ENCODE measurements at places on chromosomes 11 and 22.

GRCh38 chr22:50175921-50176849 is 5.7 kb downstream of the PANX2 start:
- DNase-seq: no peak

GRCh38 chr11:132999516-132999915 is 532.8 kb downstream of the OPCML start:
- no peak for DNase-seq

DNA sequence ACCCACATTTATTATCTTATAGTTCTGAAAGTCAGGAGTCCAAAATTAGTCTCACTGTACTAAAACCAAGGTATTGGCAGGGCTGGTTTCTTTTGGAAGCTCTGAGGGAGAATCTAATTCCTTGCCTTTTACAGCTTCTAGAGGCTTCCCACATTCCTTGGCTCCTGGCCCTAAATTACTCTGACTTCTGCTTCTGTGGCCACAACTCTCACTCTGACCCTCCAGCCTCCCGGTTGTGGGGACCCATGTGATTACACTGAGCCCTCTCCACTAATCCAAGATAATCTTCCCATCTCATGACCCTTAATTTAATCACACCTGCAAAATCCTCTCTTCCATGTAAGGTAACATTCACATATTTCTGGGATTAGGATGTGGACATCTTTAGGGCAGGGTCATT is 110.9 kb downstream of the ARL14EP start:
- no peak for DNase-seq

DNA sequence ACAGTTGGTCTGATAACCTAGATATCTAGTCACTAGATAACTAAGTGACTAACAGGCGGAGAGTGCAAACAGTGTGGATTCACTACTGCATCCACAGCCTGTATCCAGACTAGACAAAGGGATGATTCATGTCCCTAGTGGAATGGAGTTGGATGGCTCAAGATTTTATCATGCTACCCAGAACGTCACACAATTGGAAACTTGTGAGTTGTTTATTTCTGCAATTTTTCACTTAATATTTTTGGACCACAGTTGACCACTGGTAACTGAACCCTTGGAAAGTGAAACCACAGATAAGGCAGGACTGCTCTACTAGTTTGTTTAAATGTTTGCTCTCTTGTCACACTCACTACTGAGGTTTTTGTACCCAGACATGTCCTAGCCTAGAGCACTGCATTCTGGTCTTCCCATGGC is 76.0 kb downstream of the UBASH3B start:
- DNase-seq: no peak

DNA sequence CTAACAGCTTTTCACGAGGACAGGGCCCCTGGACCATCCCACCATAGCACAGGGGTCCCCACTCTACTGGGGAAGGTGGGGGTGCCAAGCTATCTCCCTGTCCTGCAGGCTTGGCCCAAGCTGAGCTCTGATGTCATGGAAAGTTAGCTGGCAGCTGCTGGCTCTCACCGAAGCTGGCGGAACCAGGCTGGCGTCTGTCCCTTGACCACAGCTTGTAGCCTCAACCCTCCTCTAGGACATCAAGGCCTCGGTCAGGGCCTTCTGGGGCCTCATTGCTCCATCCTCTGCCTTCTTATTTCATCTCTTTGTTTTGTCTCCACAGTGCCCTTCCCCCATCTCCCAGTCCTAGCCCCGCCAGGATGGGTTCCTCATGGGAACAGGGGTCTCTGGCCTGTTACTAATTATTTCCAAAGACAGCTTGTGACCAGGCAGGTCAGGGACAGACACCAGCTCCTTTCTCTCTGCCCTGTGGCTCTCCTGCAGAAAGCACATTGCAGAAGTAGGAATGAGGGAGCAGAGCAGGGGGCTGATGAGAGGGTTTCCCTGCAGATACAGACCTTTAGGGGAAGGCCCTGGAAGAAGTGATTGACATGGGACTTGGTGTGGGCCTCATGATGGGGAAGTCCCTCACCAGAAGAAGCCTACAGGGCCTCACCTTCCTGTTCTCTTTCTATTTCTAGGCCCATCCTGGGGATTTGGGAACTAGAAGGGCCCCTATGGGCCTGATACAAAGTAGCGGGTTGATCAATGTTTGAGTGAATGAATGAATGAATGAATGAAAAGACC is 97.5 kb upstream of the ALX4 start:
- no peak for DNase-seq

GRCh38 chr22:47047321-47048122 is 285.1 kb downstream of the TBC1D22A start:
- DNase-seq: no peak

GRCh38 chr11:83056204-83056603 is 15.5 kb downstream of the RAB30 start:
- DNase-seq: no peak

GRCh38 chr22:17229991-17230630 is 10.9 kb upstream of the ADA2 start:
- no peak for DNase-seq

DNA sequence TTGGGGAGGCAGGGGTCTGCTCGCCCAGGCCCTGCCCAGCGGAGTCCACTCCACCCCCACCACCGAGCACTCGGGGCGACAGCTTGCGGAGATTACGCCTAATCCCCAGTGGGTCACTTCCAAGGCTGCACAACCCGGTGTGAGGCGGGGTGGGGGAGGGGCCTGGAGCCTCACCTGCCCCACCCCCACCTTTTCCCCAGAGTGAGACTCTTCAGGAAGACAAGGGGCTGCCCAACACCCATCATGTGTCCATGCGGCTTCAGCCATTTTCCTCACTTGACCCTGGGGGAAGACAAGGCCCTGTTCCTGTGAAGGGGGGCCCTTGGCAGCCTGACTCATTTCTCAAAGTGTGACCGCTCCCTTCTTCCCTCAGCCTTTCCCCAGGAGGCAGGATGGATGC is 12.5 kb downstream of the SYNGR1 start:
- no peak for DNase-seq

- DNase-seq: no peak
Observed at GRCh38 chr11:118168751-118169150, 7.7 kb downstream of the SCN2B start.

DNA sequence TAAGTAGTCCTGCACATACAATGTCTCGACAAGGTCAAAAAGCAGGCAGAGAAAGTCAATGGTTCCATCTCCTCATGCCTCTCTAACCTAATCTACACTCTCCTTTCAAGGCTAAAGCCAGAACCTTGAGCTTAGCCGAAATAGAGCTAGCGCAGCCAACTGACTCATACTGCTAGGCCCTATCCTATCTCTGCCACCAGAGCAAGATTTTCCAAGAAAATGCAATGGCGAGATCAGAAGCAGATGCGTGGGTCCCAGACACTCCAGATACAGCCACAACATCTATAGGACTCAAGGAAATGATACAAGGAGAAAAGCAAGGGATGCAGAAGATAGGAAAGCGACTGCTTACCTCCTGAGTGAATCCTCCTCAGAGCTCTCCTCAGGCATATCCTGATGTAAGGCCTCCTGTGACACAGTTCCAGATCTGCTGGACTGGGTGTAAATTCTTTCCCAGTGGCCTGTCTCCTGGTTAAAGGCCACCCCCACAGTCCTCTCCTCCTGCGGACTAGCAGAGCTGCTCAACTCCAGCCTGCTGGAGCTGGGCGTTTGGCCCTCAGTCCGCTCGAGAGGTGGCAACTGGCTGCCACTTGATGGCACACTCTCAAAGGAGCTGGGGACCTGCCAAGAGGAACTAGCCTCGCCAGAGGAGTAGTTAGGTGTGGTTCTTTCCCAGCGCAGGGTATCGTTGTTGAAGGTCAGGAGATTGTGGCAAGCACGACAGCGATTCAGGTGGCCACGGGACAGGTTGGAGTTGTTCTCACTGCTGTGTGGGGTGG is 52.0 kb downstream of the AMBRA1 start:
- no peak for DNase-seq

- DNase-seq: no peak
Observed at GRCh38 chr11:3896644-3897043, 41.2 kb downstream of the STIM1 start.

DNA sequence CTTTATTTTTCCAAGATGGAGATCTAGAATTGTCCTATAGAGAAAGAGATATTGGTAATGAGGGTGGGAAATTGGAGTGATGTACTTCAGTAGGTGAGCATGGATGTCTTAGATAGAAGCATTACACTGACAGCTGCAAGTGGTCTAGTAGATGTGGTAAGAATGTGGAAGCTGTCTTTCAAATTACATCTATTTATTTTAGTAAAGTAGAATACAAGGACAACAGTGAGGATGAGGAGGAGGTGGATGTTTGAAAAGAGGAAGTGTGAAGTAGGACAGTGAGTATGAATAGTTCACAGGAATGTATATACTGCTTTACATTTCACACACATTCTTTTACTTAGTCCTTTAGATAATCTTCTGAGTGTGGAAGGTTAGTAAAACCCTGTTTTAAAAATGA is 64.2 kb downstream of the HIPK3 start:
- no peak for DNase-seq

DNA sequence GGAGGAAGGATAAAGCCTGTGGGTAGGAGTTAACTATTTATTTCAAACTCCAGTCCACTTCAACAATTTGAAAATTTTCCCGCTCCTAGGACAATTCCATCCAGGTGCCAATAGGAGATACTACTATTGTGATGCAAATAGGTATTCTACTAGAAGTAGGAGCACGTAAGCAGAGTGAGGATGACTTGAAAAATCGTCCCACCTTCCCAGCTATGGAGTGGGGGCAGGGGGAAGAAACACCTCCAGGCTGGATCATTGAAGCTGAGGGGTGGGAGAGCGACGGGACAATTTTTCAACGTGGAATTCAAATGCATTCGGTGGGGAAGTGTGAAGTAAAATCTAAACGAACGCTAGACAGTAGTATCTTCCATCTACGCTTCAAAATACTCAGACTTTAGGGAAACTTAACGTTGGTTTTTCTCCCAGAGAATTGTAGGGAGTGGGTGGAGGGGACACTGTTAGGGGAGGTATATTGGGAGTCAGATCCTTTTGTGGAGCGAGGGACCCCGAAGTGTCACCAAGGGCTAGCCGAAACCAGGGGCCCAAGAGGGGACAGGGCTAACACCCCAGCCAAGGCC is 523 bp upstream of the ARHGAP42 start:
- DNase-seq: no peak

GRCh38 chr11:118845369-118845768 is 38.3 kb upstream of the CXCR5 start:
- DNase-seq: no peak

DNA sequence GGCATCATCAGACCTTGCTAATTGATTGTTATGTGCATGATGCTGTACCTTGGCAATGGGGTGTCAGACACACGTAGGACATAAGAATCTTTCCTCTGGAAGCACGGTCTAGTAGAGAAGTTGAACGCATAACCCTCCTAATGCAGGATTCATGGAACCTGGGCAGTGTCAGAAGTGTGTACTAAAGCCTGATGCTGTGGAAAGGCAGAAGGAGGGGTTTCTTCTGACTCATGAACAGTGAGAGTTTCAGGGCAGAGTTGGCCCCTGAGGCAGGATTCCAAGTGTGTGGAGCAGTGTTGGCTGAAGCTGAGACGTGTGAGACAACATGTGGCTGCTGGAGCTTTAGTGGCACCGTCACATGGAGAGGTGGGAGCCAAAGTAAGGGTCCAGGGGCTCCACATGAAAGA is 3.5 kb downstream of the PANX1 start:
- DNase-seq: no peak

GRCh38 chr11:95156133-95156721 is 66.6 kb downstream of the ENDOD1 start:
- no peak for DNase-seq

DNA sequence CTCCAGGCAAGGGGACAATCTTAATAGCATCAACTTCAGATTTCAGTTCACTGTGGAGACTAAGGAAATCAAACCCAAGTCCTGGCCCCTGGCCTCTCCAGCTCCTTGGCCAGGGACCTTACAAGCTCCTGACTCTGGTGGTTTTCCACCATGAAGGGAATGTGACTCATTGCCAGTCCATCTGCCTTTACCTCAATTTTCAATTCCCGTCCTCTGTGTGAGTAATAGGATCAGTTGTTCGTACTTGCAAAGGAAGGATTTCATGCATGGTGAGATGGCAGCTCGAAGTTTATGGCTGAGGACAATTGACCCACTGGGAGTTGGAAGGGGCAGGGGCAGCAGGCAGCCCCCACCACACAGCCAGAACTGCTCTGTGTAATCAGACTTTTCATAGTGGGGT is 42.5 kb downstream of the INSC start:
- DNase-seq: no peak

DNA sequence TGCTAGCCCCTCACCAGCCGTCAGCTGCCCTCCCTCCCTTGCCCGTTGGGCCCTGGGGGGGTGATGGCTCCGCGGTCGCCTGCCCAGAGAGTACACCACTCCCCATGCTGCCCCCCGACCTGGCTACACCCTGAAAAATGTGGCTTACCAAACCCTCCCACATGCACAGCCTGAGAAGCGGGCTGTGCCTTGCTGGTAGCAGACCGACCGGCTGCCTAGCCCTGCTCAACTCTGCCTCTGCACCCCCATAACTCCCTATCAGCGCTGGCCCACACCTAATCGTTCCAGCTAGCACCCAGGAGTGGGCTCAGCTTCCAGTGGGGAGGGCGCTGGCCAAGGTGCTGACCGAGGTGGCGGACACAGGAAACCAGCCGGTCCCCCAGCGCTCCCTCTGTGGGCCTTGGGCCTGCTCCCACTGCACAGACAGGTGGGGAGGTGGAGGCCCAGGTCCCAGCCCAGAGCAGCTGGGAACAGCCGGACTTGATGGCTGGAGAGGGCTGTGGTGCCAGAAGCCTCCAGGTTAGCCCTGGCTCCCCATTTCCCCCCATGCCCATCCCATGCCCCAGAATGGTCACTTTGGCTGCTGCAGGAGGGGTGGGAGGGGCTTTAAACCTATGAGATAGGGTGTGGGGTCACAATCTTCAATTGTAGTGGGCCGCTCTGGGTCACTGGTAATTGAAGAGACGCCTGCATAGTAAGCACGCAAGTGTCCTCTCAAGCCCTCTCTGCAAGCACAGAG is 32.1 kb upstream of the PRODH start:
- DNase-seq: no peak

DNA sequence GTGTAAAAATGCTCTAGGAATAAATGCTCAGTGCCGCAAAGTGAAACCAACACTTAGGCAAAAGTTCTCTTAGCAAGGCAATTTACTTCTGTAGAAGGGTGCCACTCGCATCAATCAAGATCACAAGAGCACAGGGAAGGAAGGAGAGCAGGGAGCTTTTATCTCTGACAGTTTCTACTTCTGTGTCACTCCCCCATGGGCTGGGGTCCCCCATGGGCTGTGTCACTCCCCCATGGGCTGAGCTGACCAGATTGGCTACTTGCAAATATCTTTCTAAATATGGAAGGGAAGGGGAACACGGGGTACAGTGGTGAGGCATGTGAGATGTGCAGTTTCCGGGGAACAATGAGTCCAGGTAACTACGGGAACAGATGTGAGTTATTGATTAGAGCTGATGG is 397 bp downstream of the OR52N2 start:
- no peak for DNase-seq

GRCh38 chr11:35077709-35078469 is 61.1 kb upstream of the CD44 start:
- DNase-seq: no peak
